Ammon's horn (tissue), 1 donor: ENCODE measurements at places on chromosomes 12 and 14.

GRCh38 chr12:94320109-94320508 is 139.6 kb downstream of the CEP83 start:
- DNase-seq, result no peak

- no peak for DNase-seq
Measured at GRCh38 chr12:126704609-126705008, 1562.4 kb upstream of the TMEM132C start.

GRCh38 chr14:105700622-105701288 is 174.4 kb downstream of the TMEM121 start:
- no peak for DNase-seq

- no peak for DNase-seq
Measured at GRCh38 chr12:66288121-66288520, 14.2 kb upstream of the HELB start.

- no peak for DNase-seq
Measured at GRCh38 chr12:93762059-93762719, 85.0 kb downstream of the CRADD start.

DNA sequence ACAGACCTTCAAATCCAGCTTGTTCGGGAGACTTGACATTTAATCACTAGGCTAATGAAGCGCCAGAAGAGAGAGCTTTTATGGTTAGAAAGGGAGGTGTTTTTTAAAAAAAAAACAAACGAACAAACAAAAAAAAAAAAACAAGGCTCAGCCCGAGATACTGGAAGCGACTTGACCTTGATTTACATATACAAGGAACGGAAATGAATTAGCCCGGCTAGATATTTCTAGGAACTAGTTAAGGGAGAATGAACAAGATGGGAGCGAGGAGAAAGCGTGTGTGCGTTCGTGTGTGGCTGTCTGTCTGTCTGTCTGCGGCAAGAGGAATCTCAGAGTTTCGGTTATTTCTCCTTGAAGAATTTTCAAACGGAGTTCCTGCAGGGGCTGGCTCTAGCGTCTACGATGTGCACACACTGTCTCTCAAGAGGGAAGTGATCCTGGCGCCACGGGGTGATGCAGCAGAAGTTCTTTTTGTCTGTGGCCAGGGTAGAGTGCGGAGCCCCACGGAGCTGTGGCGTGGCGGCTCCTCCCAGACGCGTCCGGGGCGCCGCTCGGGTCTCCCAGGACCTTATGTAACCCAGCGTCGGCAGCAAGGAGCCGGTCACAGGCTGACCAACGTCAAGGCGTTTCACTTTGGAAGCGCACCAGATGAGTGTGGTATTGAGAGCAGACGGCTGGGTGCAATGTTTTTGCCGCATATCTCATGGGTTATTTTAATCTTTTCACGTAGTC is 18.8 kb downstream of the SOCS2 start:
- DNase-seq, result peak; percentile 82

GRCh38 chr14:87600240-87600639 is 392.7 kb downstream of the GALC start:
- no peak for DNase-seq

GRCh38 chr14:72621387-72622065 is 272.4 kb downstream of the DPF3 start:
- no peak for DNase-seq

GRCh38 chr12:50922820-50923219 is 29.5 kb upstream of the HIGD1C start:
- DNase-seq, result no peak

DNA sequence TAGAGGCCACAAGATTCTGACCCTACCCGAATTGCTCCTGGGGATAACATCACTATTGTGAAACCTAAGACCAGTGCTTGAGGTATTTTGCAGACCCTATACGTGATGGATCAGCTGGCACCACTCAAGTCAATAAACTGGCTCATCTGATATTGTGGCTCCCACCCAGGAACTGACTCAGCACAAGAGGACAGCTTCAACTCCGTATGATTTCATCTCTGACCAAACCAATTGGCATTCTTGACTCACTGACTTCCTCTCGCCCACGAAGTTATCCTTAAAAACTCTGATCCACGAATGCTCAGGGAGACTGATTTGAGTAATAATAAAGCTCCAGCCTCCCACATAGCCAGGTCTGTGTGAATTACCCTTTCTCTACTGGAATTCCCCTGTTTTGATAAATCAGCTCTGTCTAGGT is 1036.1 kb upstream of the TMEM132C start:
- DNase-seq, result no peak

DNA sequence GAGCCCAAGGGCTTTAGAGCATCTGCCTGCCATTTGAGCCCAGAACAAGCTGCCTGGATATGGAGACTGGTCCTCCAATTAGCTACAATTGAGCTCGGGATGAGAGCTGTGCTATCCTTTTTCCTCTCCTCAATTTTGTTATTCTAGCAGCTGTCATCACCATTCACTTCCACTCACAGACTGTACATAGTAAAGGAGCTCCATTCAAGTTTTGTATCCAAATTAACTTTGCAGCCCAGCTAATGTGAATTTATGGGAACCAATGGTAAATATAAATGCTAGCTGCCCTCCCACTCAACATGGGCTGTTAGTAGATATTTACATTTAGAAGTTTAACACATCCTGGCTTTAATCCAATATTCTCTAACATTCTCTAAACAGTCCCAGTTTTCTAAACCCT is 44.6 kb downstream of the BMP4 start:
- no peak for DNase-seq

DNA sequence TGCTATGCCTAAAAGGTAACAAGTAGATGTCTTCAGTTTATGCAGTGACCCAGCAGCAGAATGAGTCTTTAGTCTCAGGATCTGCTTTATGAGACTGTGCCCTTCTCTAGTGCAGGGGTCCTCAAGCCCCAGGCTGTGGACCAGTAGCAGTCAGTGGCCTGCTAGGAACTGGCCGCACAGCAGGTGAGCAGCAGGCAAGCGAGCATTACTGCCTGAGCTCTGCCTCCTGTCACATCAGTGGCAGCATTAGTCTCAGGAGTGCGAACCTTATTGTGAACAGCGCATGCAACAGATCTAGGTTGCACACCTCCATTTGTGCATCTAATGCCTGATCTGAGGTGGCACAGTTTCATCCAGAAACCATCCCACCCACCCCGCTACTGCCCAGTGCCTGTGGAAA is 38.4 kb downstream of the LRP6 start:
- no peak for DNase-seq

DNA sequence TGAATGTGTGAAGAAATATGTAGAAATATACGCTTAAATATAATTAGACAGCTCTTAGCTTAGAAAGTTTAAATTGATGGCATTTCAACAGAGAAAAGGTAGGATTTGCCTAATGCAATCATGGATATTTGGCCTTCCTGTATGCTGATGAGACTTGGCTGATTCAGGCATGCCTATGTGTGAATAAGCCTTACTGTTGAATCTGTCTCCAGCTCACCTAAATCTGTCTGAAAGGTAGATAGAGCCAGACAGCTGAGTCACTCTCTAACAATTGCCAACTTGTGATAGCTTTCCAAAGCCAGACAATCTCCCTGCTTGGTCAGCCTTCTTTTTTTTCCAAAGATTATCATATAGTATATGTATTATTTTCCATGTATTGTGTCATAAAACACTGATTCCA is 92.8 kb upstream of the FLRT2 start:
- no peak for DNase-seq

- DNase-seq, result no peak
Measured at GRCh38 chr14:28436821-28437220, 329.8 kb upstream of the FOXG1 start.
